ENCODE measurements at places on chromosomes 5 and 9.
A peak's percentile ranks its signal among the peaks of the same experiment; 100 is the strongest.

- DNase-seq: no peak
Measured at GRCh38 chr9:111952559-111952958, 55.9 kb downstream of the UGCG start.

- DNase-seq: no peak
Measured at GRCh38 chr9:33851301-33851700, 34.3 kb downstream of the UBE2R2 start.

GRCh38 chr9:74496819-74497747, at the start of gene RORB:
Gene RORB (plus strand): TSS chr9:74497335. CDS start chr9:74497977, 642 bp downstream.
- DNase-seq: peak; percentile 81

- DNase-seq: no peak
Measured at GRCh38 chr5:35158622-35159369, 71.5 kb downstream of the PRLR start.

GRCh38 chr5:140631831-140632365, 1.1 kb downstream of the CD14 start:
- DNase-seq: no peak

- DNase-seq: no peak
Measured at GRCh38 chr9:16062542-16063240, 509.8 kb downstream of the CCDC171 start.

DNA sequence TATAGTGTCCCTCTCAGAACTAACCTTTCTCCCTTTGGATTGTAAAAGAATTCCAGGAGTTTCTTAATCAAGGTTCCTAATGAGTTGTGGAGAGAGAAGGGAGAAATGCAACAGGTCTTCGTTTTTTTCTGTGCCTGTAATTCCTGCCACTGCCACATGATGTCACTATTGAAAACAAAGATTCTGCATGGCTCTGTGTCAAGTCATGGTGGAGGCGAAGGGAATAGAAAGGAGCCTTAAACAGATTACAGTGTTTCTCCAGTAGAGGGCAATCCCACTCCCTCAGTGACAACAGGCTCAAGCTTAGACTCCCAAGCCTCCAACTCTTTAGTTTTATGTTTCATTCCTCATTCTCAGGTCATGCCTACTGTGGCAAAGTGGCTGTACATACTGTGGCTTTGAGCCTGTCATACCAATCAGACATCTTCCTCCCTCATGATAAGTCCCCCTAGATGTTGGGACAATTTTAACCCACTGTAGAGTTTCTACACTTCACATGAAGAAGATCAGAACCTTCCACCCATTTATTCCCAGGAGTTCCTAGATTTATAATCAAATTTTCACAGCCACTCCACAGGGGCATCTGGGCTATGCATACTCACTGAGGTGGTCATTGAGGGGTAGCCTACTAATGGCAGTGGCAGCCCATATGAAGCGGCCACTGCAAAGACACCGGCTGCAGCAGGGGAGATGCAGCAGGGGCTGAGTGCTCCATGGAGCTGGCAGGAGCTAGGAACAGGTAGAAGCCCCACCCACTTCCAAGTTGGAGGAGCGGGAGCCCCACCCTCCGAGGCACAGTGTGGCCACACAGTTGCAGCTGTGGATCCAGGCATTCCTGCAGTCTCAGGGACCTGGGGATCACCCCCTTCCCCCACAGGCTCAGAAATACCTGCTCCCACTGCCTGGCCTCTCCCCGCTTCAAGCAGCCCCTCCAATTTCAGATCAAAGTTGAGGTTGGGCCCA, 97.4 kb upstream of the TRIM32 start:
- DNase-seq: no peak

DNA sequence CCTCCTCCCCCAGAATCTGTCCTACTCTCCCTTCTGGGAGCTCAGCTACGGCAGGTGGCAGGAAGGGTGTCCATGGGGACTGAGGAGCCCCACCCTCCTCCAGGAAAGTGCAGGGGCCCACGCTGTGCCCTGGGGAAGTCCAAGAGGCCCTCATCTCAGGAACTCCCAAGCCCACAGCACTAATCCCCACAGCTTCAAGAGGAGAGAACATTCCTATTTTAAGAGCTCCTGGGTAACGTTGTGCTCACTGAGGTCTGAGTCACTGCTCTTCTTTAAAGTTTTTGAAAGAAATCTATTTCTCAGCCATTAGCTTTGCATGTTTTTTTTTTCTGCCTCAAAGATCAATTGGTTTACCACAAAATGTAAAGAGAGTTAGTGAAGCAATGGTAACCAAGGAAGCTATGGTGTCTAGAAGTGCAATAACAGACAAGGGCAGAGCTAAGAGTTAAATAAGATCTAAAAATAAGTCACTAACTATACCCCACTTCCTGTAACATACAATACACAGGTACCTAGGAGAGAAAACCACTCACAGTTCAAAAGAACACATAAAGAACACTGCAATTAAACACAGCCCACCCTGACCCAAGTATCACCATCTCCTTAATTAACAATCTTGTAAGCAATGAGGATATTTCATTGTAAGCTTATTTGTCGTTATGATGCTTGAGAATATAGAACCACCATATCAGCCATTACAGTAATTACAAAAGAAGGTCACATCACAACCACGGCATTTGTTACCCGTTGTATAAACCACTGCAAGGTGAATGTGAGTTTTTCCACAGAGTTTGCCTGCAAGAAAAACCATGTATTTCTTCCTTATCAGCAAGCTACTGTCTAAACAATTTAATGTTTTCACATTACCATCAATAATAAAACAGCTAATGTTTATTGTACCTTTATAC, 382.3 kb upstream of the SLC30A5 start:
- DNase-seq: no peak

DNA sequence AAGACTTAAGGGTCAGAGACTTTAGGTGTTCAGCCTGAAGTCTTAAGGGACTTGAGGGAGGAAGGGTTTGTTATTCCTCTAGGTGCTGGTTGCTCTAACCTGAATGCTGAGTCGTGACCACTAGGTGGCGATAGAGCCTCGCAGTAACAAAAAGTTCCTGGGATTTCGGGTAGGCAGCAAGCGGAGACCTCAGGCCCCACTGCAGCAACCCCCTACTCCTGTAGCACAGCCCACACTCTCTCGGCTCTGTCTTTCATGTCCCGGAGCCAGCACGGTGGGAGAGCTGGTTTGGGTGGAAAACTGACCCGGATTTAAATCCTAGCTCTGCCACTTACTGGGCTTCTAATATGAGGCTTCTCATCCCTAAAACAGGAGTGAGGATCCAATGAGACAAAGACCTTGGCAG, 100.3 kb upstream of the PANK3 start:
- peak; percentile 13 for DNase-seq

GRCh38 chr5:103218164-103218563, 40.4 kb upstream of the MACIR start:
- no peak for DNase-seq

DNA sequence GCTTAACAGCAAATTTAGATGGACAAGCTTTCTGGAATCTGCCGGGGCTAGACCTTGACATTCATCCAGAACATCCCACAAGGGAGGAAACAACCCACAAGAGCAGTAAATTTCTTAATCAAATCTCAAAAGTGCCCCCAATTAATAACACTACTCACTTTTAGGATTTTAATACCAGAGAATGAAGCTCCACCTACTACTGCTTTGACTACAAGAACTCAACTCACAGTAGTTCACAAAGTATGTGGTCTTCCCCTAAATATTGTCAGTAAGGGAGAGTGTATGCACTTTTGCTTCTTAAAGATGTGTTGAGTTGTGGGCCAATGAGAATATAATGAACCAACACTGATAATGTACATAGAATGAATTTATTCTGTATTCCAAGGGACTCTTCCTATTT, 94.7 kb downstream of the EBF1 start:
- no peak for DNase-seq

DNA sequence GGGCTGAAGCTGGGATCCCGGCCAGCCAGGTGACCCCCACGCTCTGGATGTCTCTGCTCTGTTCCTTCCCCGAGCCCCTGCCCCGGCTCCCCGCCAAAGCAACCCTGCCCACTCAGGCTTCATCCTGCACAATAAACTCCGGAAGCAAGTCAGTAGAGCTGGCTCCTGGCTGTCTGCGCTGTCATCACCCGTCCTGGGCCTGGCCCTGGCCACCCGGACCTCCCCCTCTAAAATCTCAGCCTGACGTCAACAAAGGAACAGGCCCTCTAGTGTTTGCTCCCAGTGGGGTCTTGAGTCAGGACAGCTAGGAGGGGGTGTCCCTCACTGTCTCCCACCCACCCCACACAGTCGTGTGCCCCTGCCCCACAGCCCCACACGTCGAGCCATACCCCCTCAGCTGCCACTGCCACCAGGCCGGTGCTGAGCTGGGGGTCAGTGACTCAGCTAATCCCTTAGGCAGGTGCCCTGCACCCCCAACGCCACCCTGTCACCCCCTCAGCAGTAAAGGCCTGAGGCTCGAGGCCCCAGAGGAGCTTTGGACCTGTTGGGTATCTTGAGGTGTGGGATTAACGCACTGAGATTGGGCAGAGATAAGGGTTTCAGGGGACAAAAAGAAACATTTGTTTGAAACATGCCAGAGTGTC, 1.1 kb upstream of the LCNL1 start:
- DNase-seq: peak; percentile 28

- DNase-seq: no peak
Measured at GRCh38 chr5:69415584-69415958, 655 bp downstream of the MARVELD2 start.

- no peak for DNase-seq
Measured at GRCh38 chr9:137303151-137303892, 1.3 kb upstream of the NRARP start.

GRCh38 chr5:178348356-178349074, 115.9 kb upstream of the PHYKPL start:
- DNase-seq: no peak

GRCh38 chr9:87359264-87359663, 138.4 kb upstream of the DAPK1 start:
- no peak for DNase-seq

DNA sequence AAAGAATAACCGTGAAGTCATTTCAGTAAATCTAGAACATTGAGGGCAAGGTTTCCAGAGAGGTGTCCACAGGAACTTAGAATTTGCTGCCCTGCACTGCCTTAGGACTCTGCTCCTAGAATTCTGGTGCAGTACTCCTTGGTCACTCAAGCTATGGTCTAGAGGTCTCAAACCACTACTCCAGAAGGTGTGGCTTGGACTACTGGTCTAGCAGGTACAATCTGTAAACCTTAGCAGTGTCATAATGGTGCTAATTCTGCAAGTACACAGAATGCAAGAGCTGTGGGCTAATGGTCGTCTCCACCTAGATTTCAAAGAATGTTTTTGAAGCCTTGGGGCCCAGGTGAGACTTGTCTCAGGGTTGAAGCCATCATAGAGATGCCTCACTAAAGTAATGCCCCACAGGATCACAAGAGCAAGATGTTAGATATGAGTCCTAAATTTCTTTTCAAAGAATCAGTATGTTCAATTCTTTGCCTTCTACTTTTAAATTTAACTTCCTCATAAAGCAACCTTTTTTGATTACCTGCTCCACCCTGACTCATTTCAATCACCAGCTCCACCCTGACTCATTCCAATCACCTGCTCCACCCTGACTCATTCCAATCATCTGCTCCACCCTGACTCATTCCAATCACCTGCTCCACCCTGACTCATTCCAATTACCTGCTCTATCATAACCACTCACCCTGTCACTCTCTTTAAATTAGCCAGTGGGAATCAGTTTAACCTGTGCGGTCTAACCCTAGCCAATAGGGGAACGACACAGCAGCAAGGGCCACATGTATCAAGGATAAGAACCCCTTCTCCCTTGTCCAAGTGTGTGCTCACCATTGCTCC, 1111.8 kb upstream of the ACO1 start:
- DNase-seq: no peak

- no peak for DNase-seq
Measured at GRCh38 chr9:36144309-36145232, 8.0 kb downstream of the GLIPR2 start.

DNA sequence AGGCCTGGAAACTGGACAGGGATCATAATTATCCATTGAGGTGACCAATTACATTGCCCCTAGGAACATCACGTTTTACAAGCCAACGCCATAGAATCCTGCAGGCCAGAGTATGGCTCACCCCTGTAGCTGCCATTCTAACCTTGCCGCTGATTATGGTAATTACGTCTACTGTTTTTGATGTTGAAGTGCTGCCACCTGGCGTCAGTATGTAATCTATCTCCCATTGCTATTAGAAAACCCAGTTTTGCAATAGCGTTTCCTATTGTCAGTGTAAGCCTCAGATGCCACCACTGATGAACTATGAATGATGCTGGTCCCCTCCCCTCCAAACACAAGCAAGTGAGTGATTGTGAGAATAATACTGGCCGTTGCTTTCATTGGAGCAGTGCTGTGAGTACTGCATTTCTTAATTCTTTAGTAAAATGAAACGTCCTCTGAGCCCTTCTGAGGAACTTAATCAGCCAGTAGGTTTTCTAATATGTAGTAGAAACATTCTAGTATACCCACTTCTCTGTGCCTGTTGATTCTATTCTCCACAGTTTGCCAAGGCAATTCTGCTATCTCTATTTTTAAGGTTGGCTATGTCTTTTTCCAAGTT, 100.5 kb upstream of the NMUR2 start:
- DNase-seq: peak; percentile 39

- DNase-seq: no peak
Measured at GRCh38 chr9:6566409-6567139, 79.0 kb downstream of the GLDC start.

DNA sequence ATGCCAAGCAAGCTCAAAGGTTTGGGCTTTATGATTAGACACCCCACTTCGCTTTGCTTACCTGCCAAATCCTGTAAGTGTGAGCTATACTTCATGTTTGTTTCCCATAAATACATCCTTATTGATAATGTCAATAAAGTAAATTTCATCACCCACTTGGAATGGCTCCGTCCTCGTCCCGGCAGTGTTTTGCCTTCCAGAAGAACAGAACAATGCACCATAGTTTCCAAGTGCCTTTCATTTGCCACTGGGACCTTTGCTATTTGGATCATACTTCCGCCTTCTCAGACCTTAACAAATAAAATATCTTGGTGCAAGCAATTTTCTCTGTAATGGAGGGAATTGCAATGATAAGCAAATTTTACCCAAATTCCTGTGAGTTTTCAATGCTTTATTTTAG, 229.3 kb downstream of the PIK3R1 start:
- no peak for DNase-seq

- no peak for DNase-seq
Measured at GRCh38 chr5:40428126-40428525, 251.6 kb upstream of the PTGER4 start.

GRCh38 chr5:150347451-150347850, 10.0 kb upstream of the TCOF1 start:
- no peak for DNase-seq

DNA sequence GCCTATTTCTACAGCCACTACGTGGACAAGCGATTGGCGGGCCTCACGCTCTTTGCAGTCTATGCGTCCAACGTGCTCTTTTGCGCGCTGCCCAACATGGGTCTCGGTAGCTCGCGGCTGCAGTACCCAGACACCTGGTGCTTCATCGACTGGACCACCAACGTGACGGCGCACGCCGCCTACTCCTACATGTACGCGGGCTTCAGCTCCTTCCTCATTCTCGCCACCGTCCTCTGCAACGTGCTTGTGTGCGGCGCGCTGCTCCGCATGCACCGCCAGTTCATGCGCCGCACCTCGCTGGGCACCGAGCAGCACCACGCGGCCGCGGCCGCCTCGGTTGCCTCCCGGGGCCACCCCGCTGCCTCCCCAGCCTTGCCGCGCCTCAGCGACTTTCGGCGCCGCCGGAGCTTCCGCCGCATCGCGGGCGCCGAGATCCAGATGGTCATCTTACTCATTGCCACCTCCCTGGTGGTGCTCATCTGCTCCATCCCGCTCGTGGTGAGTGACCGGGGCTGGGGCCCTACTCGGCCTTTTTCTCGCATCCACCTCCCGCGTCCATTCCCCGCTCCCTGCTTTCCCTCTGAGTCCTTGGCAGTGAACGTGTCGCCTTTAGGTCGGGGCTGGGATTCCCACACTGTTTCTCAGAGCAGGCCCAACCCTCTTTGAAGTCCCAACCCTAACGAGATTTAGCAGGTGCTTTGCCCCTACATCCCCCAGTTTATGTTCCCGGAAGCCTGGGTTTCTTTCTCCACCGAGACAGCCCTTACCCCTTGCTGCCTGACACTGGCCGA, 1.8 kb downstream of the PTGER4 start:
- peak; percentile 15 for DNase-seq
